ENCODE measurements at places on chromosomes 13 and 19.

- no peak for DNase-seq
Observed at GRCh38 chr19:50482271-50482855, 5.7 kb upstream of the GARIN5A start.

GRCh38 chr19:51688671-51689571 is 4.2 kb upstream of the SPACA6 start:
- DNase-seq: no peak

DNA sequence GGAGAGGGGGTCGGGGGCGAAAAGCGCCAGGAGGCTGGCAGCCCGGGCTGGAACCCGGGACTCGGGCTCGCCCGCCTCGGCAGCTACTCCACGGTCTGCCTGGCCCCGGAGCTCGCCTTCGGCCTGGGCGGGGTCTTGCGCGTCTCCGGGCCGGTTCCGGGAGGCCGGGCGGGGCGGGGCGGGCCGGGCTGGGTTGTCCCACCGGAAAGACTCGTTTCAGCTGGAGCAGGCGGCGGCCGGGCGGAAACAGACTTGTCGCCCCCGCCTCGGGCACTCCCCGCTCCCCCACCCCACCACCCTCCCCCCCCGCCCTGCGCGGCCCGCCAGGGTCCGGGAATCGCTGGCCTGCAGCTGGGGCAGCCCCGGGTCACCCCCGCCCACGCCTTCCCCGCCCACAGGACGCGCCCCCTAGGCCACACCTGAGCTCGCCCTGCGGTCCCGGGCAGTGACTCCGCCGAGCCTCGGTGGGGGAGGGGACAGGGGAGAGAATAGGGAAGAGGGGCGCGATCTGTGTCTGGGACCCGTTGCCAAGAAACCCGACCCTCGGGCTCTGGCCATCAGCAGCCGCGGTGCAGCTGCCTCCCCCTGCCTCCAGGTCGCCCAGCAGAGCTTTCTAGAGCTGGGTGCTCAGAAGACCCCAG is 109.4 kb downstream of the KCTD15 start:
- DNase-seq: no peak

GRCh38 chr19:2846180-2846894 is 5.1 kb downstream of the ZNF555 start:
- no peak for DNase-seq

DNA sequence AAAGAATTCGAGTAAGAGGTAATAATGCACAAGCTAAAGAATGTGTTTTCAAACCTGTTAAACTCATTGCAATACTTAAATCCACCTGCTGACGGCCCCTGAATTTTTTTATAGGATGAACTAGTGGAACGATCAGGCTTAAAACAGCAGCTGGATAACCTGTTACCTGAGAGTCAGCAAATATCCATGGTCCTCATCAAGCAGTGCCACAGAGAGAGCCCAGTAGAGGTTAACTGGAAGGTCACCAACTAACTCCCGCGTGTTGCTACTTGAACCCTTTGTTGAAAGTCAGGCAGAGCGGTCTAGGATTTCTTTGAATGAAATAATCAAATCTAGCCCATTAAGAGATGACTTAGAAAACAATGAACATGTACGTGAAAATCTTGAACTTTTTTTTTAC is 47.6 kb upstream of the SPRY2 start:
- no peak for DNase-seq

- no peak for DNase-seq
Observed at GRCh38 chr19:29806098-29806866, 5.5 kb upstream of the CCNE1 start.

DNA sequence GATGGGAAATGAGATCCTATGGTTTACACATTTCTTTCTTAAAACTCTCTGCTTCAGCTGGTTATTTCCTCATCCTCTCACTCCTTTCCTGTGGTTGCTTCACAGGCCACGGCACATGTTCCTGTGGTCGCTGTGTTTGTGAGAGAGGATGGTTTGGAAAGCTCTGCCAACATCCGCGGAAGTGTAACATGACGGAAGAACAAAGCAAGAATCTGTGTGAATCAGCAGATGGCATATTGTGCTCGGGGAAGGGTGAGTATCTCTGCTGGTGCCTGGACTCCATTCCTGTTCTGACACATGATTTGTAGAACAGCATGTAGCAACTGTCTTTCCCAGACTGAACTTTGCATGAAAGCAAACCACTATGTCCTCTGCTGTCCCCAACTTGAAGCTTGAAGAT is 254.2 kb downstream of the ITGBL1 start:
- DNase-seq: no peak

GRCh38 chr19:39401070-39401548 is 5.5 kb upstream of the ZFP36 start:
- DNase-seq: no peak

DNA sequence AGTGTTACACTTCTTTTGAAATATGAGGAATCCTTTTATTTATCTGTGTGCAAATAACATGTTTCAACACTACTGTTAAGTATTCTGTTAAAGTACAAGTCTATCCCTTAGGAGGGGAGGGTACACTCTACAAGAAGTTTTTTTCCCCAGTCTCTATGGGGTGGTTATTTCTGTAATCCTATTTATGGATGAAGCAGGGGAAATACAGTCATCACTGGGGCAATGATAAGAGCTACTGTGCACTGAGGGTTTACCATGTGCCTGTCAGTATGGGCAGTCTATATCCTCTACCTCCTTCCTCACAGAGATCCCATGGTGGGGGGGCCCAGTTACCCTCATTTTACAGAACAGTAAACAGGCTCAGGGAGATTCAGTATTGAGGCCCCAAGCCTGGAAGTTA is 16.6 kb upstream of the TRIM13 start:
- no peak for DNase-seq

- DNase-seq: no peak
Observed at GRCh38 chr19:11448410-11448809, 13.0 kb downstream of the PRKCSH start.

- DNase-seq: no peak
Observed at GRCh38 chr19:54023191-54023590, 31.8 kb downstream of the CACNG6 start.

- DNase-seq: no peak
Observed at GRCh38 chr19:35451338-35452096, 3.5 kb downstream of the FFAR2 start.

- DNase-seq: peak; percentile 21
Observed at GRCh38 chr19:38557205-38557799, 60.5 kb downstream of the MAP4K1 start.

GRCh38 chr13:26021956-26022355 is 29.9 kb downstream of the SHISA2 start:
- no peak for DNase-seq

Data from stimulated activated CD8-positive, alpha-beta memory T cell treated with anti-CD3 and anti-CD28 coated beads, Interleukin-4, amount 100 ng/mL, for 4 hours (primary cell).